ENCODE measurements at places on chromosomes 4 and X.

- DNase-seq = no peak
These were observed 73.7 kb upstream of the ACSL1 start for GRCh38 chr4:184899261-184900134.

GRCh38 chrX:11309220-11309619 lies 16.0 kb downstream of the AMELX start:
- no peak for DNase-seq

DNA sequence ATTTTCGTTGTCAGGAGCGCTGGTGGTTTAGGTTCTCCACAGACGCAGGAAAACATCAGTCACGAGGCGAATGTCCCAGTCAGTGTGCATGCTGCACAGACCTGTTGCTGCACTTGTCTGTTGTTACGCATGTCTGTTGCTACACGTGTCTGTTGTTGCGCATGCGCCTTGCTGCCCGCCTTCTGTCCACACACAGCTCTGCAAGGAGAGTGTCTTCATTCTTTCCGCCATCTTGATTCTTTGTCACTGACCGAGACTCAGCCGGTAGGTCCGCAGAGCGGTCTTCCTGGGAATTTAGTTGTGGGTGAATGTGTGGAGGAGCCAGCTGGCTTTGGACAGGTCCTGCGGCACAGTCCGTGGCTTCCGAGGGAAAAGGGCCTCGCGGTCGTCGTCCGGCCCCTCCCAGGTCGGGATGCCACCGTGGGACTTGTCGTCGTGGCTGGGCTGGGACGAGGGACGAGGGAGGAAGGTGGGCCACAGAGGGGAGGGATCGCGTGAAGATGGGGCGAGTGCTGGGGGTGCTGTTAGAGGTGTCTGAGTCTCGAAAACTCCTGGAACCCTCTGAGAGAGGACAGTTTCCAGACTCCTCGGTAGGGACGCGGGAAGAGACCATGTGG lies at the start of gene PAGE2B:
Gene PAGE2B (plus strand): TSS at position 180 of the 617 bp plus-strand sequence. CDS start 1,012 bp downstream, outside the sequence.
- no peak for DNase-seq

DNA sequence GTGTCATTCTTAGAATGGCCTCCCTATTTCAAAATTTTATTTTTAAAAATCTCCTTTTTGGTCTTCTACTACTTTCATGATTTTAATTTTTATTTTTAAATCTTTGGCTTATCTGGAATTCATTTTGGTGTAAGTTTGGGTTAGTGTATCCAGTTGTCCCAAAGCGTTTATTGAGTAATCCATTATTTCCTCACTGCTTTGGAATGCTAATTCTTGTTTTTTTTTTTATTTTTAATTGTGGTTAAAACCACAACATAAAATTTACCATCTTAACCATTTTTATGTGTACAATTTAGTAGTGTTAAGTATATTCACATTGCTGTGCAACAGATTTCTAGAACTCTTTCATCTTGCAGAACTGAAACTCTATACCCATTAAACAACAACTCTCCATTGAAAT lies 8.7 kb downstream of the CITED1 start:
- DNase-seq = no peak

GRCh38 chr4:155759372-155760252 lies 791 bp downstream of the GUCY1B1 start:
- DNase-seq = no peak

DNA sequence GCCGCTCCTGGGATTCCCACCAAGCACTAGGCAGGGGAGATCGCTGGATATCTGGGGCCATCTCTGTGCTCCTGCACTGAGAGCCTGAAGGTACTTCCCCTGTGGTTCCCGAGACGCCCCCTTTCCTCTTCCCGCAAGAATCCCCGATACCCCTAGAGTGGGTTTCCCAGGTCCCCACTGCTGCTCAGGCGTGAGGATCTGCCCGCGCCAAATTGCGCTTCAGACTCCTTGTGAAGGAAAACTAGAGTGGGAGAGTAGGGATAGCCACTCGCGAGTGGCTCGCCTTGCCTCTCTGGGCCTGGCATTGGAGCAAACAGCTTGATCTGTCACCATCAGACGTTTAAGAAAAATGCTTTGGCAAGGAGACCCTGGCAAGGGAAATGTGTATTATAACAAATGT lies 1.5 kb downstream of the IL1RAPL2 start:
- DNase-seq = no peak

GRCh38 chr4:26330186-26330787 lies 9.5 kb downstream of the RBPJ start:
- DNase-seq = no peak

GRCh38 chrX:37580080-37580479 lies 8.6 kb downstream of the LANCL3 start:
- no peak for DNase-seq

GRCh38 chr4:184369871-184370270 lies 104.5 kb downstream of the IRF2 start:
- no peak for DNase-seq

- DNase-seq = no peak
These were observed 20.9 kb downstream of the FGF13 start for GRCh38 chrX:138690591-138690990.

GRCh38 chr4:72338060-72338459 lies 231.0 kb downstream of the ADAMTS3 start:
- no peak for DNase-seq

DNA sequence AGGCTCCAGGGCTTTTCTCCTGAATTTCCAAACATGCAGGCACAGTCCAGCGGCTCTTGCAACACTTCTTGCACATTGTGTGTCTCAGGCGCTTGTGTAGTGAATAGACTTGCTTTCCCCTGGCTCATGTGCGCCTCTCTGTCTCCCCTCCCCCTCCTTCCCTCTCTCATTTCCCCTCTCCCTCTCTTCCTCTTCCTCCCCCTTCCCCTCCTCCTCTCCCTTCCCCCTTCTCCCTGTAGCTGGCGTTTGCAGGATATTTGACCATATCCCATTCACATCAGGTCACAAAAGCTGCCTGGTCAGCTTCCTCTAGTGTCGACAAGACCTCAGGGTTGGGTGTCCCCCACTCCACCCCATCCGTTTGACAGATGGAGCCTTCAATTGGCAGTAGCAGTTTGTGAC lies 2.4 kb downstream of the CHST7 start:
- no peak for DNase-seq

DNA sequence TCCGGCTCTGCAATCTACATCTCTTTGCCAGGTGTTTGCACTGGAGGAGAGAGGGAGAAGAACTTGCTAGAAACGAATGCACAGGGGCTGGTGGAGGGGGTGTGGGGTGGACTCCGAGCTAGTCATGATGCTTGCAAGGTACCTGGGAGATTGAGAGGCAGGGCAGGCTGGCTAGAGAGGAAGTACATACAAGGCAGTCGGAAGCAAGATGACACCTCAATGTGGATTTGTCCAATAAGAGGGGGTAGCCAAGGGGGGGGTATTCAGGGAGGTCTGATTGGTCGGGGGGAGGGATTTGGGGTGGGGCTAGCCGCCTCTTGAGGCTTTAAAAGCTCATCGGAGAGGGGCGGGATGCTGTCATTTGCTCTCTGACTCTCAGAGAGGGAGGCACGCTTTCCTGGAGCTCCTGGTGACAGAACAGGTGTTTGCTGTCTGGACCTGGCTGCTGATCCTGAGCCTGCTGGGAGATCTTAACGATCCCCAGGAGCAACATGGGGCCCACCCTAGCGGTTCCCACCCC lies at the start of gene GPR50:
Gene GPR50 (plus strand): TSS at position 354 of the 520 bp plus-strand sequence. CDS start 138 bp downstream, at position 492.
- DNase-seq = no peak

GRCh38 chrX:117860517-117860916 lies 256.1 kb downstream of the KLHL13 start:
- DNase-seq = no peak

- DNase-seq = no peak
These were observed 139.5 kb downstream of the NPNT start for GRCh38 chr4:106034751-106035150.

GRCh38 chrX:12330841-12331240 lies 192.6 kb downstream of the FRMPD4 start:
- no peak for DNase-seq

- no peak for DNase-seq
These were observed 212.4 kb upstream of the MAMLD1 start for GRCh38 chrX:150150780-150151125.

- no peak for DNase-seq
These were observed 208.2 kb downstream of the FAT4 start for GRCh38 chr4:125522992-125523391.

DNA sequence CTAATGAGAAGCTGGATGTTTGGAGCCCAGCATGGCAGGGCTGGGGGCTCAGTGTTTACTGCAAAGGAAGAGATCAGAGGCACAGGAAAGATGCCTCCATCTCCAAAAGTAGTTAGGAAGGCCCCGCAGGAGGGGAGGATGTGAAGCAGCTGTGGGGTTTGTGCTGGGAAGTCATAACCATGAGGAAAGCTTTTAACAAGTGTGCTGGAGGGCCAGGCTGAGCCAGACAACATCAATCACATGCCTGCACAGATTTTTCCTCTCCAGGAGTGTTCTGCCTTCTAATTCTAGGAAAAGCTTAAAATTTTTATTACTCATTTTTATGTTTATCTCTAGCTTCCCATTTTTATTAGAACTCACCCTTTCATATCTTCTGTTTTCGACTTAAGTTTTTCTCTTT lies 65.4 kb downstream of the GPR82 start:
- DNase-seq = no peak

GRCh38 chr4:83780053-83780733 lies 244.3 kb downstream of the GPAT3 start:
- no peak for DNase-seq

DNA sequence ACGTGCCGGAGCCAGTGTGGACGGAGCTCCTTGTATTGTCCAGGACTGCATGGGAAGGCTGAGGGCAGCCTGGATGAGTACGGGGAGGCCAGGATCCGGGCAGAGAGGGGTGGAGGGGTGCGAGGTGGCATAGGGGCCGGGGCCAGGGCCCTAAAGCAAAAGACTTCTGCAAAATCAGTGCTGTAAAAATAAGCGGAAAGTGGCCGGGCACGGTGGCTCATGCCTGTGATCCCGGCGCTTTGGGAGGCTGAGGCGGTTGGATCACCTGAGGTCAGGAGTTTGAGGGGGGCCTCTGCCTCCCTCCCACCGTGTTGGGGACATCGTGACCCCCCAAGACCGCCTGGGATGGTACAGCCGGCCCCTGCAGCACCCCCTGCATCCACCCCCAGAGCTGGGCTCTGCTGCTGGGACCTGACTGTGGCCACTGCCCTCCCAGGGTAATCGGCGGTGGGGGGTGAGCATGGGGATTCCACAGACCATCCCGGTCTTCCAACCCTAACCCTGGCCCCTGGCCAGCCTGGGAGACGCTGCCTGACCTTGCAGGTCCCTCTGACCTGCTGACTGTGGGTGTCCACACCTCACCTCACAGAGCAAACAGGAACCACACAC lies 23.4 kb upstream of the PLCXD1 start:
- no peak for DNase-seq

DNA sequence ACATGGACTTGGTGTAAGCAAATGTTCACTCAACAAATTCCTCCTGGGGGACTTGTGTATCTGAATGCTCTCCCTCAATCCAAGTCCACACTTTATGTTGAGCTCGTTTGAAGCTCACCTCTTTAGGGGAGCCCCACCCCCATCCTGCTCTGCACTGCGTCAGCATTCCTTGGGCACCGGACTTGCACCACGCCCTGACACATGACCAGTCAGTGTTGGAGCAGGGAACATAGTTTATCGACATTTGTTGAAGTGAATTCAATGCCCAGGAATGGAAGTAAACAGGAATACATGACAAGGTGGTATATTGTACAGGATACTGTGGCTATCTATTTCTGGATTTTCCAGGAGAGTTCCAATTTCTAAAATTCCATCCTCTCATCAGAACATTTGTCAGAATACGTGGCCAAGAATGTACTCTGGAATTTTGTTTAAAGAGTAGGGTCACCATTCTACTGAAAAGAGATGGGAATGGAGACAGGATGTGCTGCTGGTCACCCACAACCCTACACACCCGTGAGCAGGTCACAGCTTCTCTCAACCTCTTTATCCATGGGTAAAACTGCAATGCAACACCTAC lies 60.0 kb upstream of the LNX1 start:
- DNase-seq = no peak

GRCh38 chrX:1400742-1401471 lies 9.0 kb upstream of the SLC25A6 start:
- DNase-seq = no peak

- no peak for DNase-seq
These were observed 5.9 kb upstream of the STIM2 start for GRCh38 chr4:26854701-26855100.

GRCh38 chrX:154714925-154715324 lies 36.0 kb downstream of the GAB3 start:
- no peak for DNase-seq

DNA sequence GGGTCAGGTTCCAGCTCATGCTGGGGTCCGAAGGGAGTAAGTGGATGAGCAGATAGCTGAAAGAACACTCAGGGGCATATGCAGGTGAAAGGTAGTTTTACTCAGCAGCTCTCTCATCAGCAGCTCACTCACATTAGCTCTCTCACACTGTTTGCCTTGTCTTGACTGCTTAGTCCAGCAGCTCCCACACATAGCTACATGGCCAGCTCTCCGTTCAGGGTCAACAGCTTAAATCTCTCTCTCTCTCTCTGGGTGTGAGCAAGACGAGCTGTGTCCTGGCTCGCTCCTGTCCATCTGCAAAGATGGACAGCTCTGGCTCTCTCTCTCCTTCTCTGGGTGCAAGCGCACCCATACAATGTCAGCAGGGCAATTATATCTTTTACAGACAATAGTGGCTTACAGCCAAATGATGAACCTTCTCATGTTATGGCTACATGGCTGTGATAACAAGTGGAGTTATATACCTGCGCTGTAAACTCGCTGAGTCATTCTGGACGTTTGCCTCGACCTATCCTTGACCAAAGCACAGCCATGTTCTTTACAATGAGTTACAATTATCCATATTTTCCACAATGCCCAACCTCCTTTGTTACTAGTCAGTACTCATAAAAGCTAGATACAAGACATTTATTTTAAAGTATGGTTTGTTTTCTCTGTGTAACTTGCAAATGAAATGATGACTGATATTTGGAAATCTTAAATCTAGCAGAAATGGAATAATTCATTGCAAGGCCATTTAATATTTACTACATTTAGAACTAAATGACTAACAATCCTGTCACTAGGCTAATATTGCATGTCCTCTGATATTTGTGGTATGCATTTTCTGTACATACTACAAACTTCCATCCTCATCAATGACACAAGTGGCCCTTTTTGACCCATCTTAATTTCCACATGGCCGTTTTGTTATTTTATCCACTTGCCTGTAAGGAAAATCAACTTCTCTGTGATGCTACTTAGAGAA lies 9.3 kb downstream of the PAPSS1 start:
- DNase-seq = no peak

DNA sequence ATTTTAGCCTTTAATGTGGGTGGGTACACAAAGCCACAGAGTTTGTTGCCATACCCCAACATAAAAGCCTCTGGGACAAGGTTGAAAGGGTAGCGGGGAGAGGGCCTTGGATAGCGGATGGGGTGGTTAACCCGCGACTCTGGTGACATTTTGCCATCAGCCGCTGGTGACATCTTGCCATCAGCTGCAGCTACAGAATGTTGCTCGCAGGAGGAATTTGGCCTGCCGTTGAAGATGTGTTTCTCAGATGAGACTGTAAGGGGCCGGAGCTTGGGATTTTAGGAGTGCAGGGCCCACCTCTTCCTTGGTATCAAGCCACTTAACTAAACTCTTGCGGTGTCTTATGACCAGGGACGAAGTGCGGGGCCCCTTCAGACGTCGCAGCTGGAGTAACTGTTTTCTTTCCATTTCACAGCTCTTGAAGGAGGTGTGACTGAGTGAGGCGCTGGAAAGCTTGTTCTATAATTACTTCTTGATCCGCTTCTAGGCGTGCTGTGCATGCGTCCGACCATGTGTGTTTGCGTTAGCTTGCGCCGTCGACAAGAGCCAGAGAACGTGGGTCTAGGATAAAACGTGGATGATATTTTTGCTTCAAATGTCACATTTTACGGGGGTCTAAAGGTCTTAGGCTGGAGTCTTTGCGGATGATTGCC lies 820 bp upstream of the RASL11B start:
- no peak for DNase-seq

GRCh38 chrX:150688911-150689451 lies 4.2 kb upstream of the MTMR1 start:
- no peak for DNase-seq

- DNase-seq = no peak
These were observed 117.6 kb downstream of the TSPAN5 start for GRCh38 chr4:98540803-98541202.

All from stimulated activated CD8-positive, alpha-beta memory T cell treated with anti-CD3 and anti-CD28 coated beads, Interleukin-7, amount 100 ng/mL, for 24 hours (primary cell).